ENCODE measurements at places on chromosomes 7 and 10.

DNA sequence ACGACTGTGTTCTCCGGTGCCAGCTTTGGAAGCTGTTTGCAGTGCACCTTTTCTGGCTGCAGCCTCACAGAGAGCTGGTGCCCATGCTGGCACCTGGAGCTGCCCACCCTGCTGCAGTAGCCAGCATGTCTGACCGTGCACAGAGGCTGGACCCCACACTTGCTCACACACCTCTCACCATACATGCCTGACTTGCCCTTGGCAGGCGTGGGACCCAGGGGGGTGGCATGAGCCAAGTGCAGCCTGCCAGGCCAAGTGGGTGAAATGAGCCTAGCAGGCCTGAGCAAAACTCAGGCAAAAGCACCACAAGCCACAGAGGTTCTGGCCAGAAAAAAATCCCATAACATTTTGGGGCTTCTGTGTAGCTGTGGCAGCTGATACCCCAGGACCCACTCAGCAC, 258.8 kb downstream of the XPNPEP1 start:
- peak; percentile 45 for DNase-seq

- DNase-seq, result no peak
Measured at GRCh38 chr7:23804707-23805106, 94.7 kb downstream of the STK31 start.

DNA sequence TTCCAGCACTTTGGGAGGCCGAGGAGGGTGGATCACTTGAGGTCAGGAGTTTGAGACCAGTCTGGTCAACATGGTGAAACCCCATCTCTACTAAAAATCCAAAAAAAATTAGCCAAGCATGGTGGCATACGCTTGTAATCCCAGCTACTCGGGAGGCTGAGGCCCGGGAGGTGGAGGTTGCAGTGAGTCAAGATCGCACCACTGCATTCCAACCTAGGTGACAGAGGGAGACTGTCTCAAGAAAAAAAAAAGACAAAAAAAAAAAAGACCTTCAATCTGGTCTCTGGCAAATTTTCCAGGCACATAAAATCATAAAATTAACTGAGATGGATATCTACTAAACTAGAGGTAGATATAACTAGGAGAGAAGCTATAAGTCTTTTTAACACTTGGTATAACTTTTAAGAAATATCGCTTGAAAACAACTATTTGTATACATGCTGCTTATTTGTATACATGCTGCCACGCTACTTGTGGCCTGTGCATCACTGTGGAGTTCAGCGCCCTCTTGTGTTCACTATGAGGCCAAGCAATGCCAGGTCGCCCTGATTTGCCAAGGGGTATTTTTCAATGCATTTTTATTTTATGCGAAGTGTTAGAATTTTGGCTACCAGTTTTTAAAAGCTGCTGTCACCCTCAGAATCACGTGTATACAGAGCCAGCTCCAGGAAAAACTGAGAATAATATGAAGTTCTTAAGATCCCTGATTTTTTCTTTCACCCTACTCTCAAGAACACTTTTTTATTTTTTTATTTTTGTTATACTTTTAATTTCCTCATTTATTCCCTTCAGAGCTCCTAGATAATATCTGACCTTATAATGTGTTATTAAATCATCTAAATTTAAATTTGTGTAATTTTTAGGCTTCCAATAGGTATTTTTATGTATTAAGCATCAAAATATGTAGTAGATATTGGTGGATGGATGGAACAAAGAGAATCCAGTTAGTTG, 26.7 kb downstream of the CYCS start:
- DNase-seq, result peak; percentile 79

- no peak for DNase-seq
Measured at GRCh38 chr7:136179851-136180721, 202.9 kb upstream of the MTPN start.

DNA sequence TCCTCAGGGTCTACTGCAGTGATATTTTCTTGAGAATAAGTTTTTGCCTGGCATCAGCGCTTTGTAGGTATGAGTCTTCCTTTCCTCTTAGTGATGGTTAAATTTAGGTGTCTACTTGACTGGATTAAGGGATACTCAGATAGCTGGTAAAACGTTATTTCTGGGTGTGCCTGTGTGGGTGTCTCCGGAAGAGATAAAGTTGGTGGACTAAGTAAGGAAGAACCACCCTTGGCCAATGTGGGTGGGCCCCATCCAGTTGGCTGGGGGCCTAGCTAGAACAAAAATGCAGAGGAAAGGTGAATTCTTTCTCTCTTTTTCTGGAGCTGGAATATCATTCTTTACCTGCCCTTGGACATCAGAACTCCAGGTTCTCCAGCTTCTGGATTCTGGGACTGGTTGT, 138.8 kb downstream of the ADCYAP1R1 start:
- DNase-seq, result no peak

DNA sequence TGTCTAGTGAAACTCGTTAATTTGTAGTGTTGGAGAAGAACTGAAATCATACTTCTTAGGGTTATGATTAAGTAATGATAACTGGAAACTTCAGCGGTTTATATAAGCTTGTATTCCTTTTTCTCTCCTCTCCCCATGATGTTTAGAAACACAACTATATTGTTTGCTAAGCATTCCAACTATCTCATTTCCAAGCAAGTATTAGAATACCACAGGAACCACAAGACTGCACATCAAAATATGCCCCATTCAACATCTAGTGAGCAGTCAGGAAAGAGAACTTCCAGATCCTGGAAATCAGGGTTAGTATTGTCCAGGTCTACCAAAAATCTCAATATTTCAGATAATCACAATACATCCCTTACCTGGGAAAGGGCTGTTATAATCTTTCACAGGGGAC, 187.6 kb downstream of the CFTR start:
- no peak for DNase-seq

DNA sequence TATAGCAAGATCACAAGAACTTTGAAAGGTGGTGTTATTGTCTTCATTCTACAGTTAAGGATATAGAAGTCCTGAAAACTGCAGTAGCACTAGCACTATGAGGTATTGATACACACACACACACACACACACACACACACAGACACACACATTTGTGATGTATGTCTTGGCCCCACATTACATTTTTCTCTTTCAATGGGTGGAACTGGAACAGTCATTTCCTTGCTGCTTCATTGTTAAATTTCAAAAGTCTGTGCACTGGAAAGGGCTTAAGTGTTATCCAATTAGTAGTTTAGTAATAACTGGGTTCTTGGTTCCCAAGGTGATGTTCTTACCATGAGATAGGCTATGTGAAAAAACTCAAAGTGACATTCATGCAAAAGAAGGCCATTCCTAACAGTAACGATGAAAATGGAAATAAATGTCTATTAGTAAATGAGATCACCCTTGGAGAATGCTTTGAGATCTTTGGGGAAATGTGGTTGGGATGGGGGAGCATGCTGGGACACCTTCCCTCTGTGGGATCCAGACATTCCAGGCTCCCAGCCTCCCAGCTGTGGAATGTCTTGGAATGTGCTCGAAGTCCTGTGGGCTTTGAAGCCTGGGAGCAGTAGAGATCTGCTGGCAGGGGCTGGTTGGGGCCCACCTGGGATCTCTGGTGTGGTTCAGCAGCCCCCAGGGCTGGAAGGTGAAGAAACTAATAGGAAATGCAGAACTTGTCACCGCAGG, 37.4 kb upstream of the CALD1 start:
- no peak for DNase-seq

DNA sequence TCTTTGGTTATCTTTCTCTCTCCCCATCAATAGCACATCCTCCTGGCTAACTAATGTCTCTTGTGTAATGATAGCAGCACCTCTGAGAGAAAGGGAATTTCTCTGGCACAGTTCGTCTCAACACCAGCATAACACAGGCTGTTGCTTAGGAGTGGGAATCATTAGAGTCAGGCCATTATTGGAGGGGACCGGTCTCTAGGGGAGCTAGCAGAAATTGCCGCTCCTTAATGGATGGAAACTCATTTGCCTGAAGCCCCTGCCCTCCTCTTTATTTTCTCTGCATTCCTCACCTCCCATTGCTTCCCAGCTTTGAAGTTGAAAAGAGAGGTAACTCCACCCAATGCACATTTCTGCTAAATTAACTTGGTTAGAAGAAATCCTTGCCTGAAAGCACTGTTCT, 11.9 kb downstream of the LRRC4 start:
- DNase-seq, result no peak

DNA sequence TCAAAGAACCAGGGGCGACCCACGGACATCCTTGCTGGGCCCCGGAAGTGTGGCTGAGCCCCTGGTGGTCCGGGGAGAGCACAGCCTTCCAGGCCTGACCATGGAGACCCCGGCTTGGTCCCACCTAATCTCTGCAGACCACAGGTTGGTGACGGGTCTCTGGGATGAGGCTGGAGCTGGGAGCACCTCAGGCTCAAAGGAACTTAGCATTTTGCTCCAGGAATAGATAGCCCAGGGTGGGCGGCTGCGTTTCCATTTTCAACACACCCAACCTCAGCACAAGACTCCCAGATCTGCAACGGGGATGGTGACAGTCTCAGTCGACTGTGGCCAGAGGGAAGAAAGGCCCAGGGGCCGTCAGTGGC, 58.5 kb downstream of the FOXL3 start:
- DNase-seq, result peak; percentile 37

DNA sequence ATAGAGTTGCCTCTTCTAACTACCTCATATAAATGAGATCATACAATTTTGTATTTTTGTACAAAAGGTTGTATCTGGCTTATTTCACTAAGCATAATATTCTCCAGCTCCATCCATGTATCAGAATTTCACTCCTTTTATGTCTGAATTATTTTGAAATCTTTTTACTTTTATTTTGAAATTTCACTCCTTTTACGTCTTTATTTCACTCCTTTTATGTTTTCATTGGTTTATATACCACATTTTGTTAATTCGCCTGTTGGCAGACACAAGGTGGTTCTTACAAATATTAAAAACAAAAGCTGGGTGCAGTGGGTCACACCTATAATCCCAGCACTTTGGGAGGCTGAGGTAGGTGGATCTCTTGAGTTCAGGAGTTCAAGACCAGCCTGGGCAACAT, 5.8 kb downstream of the EZH2 start:
- DNase-seq, result no peak

- no peak for DNase-seq
Measured at GRCh38 chr10:23146258-23146657, 45.9 kb upstream of the PTF1A start.

DNA sequence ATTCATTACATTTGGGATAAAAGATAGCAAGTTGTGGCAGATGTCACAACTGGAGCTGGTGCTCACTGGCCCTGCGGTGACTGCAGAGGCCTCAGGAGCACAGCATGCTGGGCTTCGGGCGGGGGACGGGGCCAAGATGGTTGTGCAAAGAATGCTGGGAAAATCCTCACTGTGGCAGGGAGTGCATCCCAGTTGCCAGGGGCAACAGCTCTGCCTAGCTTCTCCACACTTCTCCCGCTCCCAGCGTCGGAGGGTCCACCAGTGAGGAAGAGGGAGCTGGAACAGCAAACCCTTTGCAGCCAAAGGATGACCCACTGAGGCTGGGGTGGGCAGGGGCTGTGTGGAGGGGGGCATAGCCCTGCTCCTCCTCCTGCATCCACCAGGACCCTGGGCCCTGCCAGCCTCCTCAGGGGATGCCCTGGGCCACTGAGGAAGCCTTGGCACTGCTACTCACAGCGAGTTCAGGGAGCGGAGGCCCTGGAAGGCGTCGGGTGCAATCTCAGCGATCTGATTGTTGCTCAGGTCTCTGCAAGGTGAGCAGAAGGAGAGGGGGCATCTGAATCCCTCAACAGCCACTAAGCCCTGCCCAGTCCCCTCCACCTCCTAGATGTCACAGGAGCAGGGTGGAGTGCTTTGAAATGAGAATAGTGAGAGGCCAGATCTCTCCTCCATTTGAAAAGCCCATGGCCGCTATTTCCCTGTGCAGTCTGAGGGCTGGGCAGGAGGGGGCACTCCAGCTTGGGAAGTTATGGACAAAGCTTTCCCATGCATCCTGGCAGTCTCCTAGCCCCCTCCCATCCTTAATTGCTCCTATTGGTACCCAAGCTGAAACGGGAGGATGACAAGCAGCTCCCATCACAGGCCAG, 126.5 kb downstream of the SLIT1 start:
- no peak for DNase-seq

- DNase-seq, result no peak
Measured at GRCh38 chr10:3704565-3705325, 80.3 kb downstream of the KLF6 start.

- no peak for DNase-seq
Measured at GRCh38 chr10:122304054-122304579, 33.0 kb downstream of the BTBD16 start.

GRCh38 chr10:22473459-22473858, 128.2 kb downstream of the SPAG6 start:
- DNase-seq, result no peak

GRCh38 chr7:77399816-77400215, 16.3 kb downstream of the GSAP start:
- DNase-seq, result no peak

DNA sequence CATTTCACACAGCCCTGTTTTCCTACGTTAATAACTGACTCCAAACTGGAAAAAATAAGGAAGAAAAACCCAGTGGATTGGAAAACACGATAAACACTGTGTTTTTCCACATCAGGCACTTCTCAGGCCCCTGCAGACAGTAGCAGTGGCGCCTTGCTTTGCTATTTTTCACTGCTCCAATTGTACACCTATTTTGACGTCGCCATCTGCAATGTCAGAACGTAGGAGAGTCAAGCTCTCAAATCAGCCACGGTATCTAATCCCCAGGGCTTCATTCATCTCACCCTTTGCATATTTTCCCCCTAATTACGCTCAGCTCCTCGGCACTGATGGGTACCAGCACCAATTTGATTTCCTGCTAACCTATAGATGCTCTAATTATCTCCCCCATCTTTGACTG, 338.1 kb upstream of the GALNT17 start:
- no peak for DNase-seq

DNA sequence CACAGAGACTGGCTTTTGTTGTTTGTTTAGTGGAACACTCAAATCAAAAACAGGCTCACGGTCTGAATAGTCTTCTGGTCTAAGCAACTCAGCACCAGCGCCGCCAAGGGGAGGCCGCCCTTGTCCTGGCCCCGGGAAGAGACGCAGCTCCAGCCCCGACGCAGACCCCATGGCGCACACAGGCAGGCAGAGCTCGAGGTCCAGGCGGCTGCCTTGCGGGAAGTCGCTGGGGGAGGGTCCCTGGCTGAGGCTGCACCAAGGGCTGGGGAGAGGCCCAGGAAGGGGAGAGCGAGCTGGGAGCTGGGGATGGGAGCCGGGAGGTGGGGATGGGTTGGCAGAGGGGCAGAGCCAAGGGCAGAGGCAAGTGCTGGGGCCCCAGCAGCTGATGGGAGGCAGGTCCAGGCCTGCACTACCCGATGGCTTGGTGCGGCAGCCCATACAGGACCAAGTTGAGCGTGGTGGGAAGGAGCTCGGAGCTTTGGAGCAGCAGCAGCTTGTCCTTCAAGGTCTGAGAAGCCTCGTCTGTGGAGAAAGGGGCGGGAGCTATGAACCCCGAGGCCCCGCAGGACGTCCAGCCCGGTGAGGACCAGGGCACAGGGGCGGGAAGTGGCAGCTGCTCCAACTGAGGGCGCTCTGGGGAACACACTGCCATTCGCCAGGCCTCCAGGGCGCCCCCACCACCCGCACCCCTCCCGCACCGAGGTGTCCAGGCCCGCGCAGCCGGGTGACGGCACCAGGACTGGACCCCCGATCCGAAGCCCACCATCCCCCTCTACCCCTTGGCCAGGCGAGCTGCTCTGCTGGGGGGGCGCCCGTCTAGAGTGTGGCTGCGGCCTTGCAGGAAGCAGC, 22.7 kb upstream of the NKX6-2 start:
- no peak for DNase-seq

- DNase-seq, result no peak
Measured at GRCh38 chr10:6841761-6842160, 261.7 kb upstream of the PRKCQ start.

Measured in Right ventricle myocardium inferior (tissue), 1 donor.